ENCODE measurements at places on chromosomes 2 and 18.

DNA sequence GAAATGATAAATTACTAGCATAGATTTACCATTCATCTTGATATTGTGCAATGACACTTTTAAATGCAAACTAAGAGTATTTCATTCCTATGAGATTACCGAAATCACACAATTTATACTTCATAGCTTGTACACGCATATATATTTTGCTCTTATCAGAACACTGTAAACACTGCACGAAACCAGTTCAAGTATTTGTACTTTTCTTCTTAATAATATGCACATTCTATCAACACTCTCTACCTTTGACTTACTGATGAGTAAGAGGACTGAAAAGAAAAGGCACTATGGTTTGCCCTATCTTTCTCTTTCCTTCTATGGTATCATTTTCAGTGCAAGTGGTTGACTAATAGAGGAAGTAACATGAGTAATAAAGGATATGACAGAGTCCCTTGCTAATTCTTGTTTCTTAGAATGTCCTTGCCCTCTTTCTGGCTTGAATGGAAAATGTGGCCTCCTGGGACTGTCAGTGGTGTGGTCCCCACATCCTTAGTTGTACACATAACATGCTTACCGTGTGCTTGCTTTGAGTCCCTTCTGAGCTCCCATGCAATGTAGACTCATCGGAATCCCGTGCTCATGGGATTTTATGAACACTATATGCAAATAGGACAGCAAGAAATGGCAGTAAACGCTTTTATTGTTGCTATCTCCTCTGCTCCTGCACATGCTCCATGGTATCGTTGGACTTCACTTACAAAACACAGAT lies 363.5 kb upstream of the TNP1 start:
- no peak for DNase-seq

GRCh38 chr2:188984680-188985079 lies 10.5 kb downstream of the COL3A1 start:
- DNase-seq: no peak

DNA sequence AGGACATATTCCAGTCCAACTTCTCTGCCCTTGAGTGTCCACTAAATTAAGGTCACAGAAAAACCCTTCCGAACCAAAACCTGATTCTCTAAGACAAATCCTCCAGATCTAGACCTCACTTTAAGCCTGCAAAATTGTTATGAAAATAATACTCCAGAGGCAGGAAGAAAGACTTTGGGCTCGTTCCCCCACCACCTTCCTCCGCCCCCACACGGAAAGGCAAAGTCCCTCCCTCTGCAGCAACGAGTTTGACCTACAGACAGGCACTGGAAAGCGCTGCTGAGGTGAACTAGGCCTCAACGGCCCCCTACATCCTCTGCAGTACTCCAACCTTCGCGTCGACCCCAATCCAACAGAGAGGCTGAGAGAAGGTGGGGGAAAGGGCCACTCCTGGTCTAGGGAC lies 808 bp downstream of the ATP5MC3 start:
- DNase-seq: peak; percentile 30

GRCh38 chr2:211898702-211899101 lies 639.9 kb downstream of the ERBB4 start:
- no peak for DNase-seq

- peak; percentile 45 for DNase-seq
Observed at GRCh38 chr2:164840458-164840929, 1.1 kb downstream of the COBLL1 start.

- no peak for DNase-seq
Observed at GRCh38 chr18:69128566-69128965, 272.1 kb upstream of the DOK6 start.

DNA sequence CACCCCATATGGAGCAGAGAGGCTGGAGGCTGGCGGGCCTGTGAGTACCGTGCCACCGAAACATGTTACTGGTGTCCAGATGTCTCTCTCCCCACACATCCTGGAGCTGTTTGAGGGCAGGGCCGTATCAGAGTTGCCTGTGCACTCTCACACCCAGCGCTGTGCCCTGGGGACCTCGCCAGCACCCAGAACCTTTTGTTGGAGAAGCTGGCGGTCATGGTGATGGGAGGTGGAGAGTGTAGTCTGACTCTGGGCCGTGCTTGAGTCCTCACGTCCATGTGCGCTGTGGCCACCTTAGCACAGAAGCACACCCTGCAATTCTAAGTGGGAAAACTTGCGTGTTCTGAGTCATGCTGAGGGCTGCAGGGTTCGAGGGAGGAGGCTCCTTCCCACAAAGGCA lies 259.2 kb downstream of the NDUFA10 start:
- DNase-seq: no peak
